Activated T-cell treated with anti-CD3 and anti-CD28 coated beads, Interleukin-2, amount 50 U/mL, for 72 hours (primary cell): ENCODE measurements at places on chromosomes 4 and X.
A peak's percentile ranks its signal among the peaks of the same experiment; 100 is the strongest.

DNA sequence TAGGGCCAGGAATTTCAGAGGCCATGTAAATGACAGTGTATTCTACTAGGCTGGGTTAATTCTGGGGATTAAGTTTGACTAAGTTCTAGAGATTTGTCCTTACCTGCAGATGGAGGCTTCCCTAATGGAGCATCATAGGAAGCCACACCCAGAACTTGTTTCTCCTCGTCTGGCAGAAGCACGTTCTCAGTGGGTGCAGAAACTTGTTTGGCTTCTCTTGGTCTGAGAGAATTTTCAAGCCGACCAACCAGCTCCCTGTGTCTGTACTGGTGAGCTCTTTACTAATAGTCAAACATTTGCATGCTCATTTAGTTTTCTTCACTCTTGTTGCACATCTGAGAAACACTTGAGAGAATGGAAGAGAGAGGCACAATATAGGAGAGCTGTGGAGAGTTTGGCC lies 907 bp upstream of the ATP10D start:
- no peak for DNase-seq

DNA sequence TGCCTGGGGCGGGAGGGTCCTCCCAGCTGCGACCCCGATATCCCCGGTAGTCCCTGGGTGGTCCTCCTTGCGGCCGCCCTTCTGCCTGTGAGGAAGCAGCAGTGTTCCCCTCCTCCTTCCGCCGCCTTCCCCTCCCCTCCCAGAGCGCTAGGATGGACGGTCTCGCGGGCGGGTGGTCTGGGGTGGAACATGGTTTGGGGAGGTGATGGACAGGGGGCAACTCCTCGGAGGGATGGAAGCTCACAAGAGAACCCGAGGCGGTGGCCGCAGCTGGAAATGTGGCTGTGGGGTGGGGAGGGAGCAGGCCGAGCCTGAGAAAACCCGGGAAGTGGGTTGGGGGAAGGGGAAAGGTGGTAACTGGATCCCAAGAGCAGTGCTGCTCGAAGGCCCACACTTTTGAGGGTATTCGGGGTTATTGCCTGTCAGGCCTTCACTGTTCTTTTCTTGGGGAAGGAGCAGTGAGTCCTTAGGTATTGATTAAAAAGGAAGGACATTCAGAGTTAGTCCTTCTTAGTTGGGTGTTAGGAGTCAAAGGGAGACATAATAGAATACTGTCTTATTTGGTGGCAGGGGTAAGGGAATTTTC lies 581 bp downstream of the UBE2K start:
- no peak for DNase-seq

DNA sequence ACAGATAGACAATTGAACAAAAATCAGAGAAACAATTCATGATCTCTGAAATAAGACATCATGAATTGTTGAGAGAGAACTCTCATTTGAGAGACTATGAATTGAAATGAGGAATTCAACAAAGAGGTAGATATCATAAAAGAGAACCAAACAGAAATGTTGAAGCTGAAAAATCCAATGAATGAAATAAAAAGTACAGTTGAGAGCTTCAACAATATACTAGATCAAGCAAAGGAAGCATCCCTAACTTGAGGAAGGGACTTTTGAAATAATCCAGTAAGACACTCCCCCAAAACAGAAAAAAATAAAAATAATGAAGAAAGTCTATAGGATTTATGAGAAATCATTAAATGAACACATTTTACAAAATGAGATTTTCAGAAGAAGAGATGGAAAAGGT lies 310.0 kb upstream of the PCDH10 start:
- DNase-seq = no peak

GRCh38 chrX:95117556-95117955 lies 1443.5 kb downstream of the FAM133A start:
- no peak for DNase-seq

DNA sequence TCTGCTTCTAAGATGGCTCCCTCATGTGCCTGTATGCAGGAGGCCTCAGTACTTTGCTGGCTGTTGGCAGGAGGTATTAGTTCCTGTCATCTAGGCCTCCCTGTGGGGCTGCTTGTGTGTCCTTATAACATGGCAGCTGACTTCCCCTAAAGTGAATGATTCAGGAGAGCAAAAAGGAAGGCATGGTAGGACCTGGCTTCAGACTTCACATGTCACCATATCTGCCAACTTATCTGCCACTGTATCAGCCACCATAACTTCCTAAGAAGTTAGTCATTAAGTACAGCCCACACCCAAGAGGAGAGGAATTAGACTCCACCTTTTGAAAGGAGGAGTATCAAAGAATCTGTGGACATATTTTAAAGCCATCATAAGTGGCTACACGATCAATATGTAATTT lies 122.5 kb downstream of the UCHL1 start:
- DNase-seq = no peak

GRCh38 chr4:8198906-8199593 lies at the start of gene SH3TC1:
Gene SH3TC1 (plus strand): TSS chr4:8199290. CDS start chr4:8205195, 5,905 bp downstream.
- peak; percentile 82 for DNase-seq

GRCh38 chr4:160510928-160511327 lies 1408.0 kb downstream of the RAPGEF2 start:
- no peak for DNase-seq

GRCh38 chrX:134602410-134602809 lies 55.9 kb downstream of the PLAC1 start:
- DNase-seq = no peak

DNA sequence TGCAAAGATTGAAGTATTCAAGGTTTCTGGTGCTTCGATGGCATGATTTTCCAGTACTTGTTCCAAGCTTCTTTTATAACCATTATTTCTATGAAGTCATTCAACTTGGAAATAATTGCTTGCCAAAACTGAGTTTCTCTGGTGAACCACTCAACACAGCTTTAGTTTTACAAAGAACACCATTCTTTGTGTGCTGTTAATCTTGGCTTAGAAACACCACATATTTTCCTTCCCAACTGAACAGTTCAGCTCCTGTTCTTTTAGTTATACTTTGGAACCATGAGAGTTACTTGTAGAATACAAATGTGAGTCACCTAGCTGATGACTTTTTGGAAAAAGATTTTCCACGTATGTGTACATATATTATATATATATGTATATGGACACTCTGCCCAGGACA lies 32.7 kb downstream of the TMEM47 start:
- no peak for DNase-seq

DNA sequence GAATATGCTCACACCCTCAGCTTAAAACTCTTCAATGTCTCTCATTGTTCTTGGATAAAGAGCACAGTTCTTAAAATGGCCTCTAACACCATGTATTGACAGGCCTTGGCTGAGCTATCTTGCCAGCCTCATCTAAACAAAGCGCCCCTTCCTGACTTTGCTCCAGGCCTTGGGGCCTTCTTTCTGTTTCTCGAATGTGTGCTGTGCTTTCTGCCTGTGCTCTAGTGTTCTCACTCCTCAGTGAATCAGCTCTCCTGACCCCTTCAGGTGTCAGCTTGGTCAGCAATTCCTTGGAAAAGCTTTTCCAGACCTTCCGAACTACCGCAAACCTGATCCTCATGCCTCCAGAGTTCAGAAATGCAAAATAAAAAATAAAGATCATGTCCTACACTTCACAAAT lies 346.3 kb upstream of the FSTL5 start:
- no peak for DNase-seq

GRCh38 chr4:107366900-107367299 lies 330.8 kb upstream of the DKK2 start:
- DNase-seq = no peak

GRCh38 chrX:13764281-13764680 lies 29.7 kb downstream of the OFD1 start:
- no peak for DNase-seq

DNA sequence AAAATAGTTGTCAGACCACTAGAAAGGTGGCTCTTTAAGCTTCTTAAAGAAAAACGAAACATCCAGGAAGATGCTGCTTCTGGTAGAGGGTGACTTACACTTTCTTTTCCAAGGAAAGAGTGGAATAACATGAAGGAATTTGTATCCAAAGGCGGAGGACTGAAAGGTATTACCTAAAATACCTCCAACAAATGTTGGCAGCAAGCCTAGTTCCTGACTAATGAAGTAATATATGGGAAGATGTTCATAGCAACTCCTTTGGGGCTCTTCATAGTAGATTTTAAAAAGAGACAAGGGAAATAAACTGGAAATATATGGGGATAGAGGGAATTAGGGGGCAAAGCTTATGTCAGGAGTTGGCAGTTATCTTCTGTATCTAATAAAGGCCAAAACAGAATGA lies 116.2 kb downstream of the AASDH start:
- DNase-seq = no peak

- no peak for DNase-seq
Measured at GRCh38 chrX:48665991-48666390, 17.6 kb upstream of the WAS start.
